ENCODE measurements at places on chromosomes 13 and 19.

DNA sequence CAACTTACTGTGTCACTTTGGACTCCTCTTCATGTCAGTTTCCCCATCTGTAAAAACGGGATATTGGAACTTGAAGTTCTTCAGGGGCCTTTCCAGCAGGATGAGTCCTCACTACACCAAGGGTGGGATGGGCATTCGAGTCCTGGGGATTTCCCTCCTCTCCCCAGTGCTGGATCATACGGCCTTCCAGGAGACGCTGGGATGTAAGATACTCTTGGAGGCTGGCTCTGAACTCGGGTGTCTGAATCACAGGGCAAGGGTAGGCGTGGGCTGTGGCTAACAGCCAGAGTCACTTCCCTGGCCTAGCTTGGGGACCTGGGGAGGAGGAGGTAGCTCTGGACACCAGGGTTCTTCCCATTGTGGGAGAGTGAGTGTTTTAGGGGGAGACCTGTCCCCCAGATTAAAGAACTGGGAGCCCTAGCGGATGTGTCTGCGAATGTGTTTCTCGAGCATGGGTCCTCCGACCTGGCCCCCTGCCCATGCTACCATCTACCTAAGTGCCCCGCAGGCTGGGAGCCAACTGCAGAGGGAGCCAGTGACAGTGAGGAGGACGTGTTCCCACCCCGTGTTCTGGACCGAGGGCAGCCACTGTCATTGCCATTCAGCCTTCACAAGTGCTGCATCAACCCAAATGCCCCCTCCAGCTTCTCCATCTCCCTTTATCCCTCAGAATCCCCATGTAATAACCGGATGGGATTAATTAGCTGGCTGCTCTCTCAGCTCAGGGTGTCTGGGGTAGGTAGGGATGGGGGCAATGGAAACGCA, 2.4 kb upstream of the CYTH2 start:
- DNase-seq = no peak

DNA sequence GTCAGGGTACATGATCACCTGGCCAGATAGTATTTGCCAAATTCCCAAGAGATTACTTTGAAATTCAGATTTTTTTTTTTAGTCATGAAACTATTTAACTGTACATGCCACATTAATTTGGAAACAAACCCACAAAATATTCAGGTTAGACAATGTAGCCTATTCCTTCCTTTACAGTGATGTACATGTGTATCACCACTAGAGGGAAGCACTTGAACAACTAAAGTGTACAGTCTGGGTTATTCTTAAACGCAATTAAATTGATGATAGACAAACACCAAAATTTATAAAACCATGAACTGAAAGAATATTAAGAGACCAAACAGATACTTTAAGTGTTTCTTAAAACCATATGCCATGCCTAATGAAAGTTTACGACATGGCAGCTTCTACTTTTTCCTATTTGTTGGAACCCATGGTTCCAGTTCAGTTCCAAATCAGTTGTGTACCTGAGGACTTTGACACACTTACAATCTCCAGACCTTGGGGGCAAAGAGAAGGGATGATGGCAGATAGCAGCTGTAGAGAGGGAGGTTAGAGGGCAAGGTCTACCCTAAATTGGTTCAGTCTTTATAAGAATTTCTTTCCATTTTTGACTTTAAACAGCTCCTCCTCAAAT, 52.8 kb downstream of the TNFSF13B start:
- peak; percentile 1 for DNase-seq

DNA sequence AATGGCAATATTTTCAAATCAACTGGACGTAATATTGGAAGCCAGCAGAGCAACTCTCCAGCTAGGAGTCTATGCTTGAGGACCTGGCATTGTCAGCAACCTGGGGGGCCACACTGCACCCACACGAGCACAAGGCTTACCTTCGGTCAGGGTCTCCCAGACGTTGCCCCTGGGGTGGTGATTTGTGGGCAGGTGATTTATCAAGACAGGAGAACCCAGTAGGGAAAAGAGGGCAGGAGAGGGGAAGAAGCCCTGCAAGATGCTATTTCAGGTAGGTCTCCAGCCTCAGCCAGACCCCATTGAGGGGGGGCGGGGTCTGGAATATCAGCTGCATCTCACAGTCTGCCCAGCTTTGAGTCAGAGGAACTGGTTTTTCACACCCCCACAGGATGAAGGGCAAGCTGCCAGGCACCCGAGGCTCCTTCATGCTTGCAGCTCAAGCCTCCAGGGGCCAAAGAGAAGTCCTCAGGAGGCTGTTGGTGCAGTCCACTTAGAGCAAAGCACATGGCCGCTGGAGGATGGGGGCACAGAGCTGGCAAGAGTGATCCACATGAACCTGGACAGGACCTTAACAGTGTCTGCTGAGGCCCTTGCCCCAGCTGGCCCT, 80.9 kb upstream of the UQCRFS1 start:
- DNase-seq = no peak

DNA sequence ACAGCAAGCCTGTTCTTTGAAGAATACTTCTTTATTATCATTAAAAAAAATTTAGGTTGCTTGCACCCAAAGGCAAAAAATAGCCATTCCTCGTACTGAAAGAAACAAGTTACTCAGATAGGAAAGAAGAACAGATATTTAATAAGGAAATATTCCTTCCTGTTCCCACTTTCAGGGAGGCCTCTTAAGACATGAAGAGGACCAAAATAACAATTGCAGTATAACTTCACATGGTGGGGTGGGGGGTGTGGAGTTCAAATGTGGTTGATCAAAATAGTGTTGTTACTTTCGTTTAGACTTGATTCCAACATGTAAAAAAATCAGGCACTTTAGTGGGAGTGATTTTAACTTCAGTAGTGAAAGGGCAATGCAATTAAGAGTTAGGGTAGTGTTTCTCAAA, 3.6 kb downstream of the RGCC start:
- no peak for DNase-seq

- DNase-seq = no peak
These were observed 53.0 kb downstream of the PEPD start for GRCh38 chr19:33468361-33469170.

GRCh38 chr13:90445179-90445578, 902.3 kb upstream of the MIR17HG start:
- DNase-seq = no peak

DNA sequence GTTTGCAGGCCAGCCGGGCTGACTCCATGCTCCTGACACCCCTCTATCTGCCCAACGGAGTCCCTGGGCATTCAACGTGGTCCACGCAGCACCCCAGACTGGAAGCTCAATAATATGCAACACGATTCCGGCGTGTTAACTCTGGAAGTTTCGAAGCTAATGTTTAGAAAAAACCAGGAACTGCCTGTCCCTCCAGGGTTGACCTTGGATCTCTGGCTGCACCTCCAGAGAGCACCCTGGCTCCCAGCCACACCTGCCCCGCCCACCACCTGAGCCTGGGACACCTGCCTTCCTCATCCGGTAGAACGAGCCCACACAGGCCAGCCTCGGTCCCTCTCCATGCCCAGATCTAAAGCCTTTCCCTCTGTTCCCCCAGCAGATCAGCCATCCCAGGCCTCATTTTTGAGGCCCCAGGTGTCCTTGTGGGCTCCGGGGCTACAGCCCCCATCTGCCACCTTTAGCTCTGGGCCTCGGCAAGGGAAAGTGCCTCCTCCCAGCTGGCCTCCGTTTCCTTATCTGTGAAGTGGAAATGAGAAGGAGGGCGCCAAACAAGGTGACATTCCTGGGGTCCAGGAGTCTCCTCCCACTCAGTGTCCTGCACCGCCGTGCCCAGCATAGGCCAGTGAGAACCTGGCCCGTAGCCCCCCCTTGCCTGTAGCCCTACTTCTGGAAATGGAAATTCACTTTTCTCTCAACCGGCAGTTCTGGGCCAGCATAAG, 38.7 kb downstream of the KLF2 start:
- DNase-seq = no peak

DNA sequence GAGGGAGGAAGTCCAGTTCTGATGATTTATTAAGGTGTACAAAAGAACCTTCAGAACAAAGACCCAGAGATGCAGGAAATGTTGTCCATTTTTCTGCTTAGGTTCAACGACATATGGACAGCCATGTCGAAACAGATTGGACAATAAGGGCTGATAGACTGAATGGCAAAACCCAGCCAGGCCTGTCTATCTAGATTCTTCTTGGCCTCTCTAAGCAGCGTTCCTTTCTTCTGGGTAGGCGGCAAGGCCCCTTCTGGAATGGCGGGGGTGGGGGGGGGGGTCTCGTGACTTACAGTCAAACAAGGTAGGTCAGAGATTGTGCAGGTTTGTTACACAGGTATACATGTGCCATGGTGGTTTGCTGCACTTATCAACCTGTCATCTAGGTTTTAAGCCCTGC, 39.7 kb upstream of the PEPD start:
- no peak for DNase-seq

All from DMS 273 treated with DMSO at 0.1 percent for 48 hours (cell line).